ENCODE measurements at places on chromosomes 6 and 20.

- DNase-seq: no peak
These were observed 29.2 kb upstream of the BTN3A2 start for GRCh38 chr6:26335631-26336323.

DNA sequence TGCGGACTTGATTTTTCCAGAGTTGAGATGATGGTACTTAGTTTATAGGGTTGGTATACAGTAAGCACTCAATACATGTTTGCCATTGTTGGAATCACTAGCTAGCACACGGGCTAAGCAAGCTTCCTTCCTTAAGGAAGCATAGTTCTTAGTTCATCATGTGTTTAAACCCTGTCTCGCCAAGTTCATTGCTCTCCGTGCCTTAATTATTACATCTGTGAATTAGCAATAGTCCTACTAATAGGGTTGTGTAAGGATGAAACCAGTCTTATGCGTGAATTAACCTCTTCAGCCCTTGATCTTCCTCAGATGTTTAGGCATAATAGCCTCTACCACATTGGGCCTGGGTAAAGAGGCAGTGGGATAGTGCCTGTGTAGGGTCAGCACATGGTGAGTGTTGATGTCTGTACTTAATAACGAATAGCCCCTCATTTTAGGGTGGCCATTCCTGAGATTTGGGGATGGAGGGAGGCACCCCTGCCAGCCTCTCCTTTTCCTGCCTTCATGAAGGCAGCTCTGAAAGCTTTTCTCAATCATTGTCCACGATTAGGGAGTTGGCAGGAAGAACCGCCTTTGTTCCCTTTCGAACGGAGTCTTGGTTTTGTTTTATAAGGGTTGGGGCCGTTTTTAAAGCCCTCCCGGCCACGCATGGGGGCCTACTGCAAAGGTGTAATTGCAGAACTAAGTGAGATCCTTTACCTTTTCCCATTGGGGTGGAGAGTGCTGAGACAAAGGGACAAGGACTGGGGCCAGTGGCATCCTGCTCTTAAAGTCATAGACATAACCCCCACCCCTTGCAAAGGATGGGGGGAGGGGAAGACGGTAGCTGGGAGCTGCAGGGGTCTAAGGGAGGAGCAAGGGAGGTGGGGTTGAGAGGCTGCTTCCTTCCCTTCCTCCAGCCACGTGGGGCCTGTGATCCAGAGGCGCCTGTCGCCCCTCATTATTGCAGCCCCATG is 2.1 kb downstream of the DNMT3B start:
- no peak for DNase-seq

DNA sequence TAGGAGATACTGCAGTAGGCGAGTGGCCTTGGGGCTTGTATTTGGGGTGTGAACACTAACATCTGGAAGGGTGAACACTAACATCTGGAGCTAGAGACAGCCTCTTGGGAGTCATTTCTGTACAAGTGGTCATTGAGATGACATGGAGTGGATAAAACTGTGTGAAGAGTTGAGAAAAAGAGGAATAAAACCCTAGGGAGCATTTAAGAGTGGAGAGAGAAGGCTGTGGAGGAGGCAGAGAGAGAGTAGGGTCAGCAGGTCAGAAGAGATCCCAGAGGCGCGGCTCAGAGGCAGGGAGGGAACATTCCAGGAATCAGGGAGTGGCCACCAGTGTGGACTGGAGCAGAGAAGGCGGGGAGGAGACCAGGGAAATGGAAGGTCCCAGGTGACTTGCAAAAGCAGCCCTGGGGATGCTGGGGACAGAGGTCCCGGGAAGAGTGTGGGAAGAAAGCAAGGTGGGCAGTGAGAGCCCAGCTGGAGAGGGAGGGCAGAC is 202.0 kb upstream of the RNF24 start:
- DNase-seq: no peak

DNA sequence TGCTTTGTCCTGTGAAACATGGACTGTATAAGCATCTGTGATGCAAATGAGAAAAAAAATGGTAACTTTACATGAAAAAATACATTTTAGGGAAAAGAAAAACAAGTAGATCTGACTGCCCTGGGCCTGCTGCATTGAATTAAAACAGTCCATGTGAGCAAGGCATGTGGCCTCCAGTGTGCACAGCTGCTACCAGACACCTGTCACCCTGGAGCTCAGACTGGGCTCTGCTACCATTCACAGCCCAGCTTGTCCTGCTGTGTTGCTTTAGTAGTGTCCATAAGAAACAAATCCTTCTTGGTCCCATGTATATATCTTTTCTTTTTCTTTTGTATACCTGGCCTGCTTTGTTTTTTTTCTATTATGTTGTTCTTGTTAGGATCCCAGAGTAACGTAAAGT is 315.9 kb downstream of the NKAIN2 start:
- no peak for DNase-seq

- no peak for DNase-seq
These were observed 53.5 kb downstream of the RIPOR2 start for GRCh38 chr6:24882295-24882694.

DNA sequence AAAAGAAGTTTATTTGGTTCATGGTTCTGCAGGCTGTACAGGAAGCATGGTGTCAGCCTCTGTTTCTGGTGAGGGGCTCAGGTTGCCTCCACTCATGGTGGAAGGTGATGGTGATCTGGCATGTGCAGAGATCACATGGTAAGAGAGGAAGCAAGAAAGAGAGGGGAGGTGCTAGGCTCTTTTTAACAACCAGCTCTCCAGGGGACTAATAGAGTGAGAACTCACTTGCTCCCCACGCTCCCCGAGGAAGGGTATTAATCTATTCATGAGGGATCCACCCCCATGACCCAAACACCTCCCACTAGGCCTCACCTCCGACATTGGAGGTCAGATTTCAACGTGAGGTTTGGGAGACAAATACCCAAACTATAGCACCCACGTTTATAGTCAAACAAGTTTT is 4.0 kb upstream of the GJB7 start:
- DNase-seq: no peak

- no peak for DNase-seq
These were observed 674.5 kb downstream of the HDGFL1 start for GRCh38 chr6:23243854-23244253.

DNA sequence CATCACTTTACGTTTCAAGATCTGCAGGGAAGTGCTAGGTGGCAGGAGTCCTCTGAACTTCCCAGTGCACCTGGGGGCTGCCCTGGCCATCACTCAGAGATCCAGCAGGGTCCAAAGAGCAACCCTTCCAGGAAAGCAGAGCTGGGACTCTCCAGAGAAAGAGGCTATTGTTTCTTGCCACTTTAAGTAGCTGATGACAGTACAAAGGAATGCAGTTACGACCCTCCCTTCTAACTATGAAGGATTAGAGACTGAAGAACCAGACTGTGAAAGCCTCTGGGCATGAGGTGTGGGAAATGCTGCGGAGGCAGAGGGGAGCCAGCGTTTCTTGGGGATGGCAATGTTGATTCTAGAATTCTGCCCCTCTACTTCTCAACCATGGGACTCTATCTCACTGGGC is 189.1 kb upstream of the SUPT3H start:
- DNase-seq: no peak

DNA sequence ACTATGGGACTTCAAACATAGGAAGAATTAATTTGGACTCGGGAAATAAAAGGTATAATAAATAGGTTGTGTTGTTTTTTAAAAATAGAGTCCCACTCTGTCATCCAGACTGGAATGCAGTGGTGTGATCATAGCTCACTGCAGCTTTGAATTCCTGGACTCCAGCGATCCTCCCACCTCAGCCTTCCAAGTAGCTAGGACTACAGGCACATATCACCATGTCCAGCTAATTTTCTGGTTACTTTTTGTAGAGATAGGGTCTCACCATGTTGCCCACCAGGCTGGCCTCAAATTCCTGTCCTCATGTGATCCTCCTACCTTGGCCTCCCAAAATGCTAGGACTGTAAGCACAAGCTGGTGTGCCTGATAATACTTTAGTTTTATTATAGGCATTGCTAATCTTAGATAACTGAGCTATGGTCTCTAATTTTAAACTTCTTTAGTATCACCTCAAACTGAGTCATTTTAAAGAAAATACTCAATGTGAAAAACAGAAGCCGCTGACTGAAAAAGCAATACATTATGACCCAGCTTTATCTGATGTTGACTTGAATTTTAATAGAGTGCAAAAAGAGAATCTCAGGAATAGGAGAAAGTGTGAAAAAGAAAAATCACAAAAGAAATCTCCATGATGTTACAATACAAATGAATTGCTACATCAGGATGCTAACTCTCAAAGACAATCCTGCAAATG is 251.0 kb downstream of the RNGTT start:
- DNase-seq: no peak

DNA sequence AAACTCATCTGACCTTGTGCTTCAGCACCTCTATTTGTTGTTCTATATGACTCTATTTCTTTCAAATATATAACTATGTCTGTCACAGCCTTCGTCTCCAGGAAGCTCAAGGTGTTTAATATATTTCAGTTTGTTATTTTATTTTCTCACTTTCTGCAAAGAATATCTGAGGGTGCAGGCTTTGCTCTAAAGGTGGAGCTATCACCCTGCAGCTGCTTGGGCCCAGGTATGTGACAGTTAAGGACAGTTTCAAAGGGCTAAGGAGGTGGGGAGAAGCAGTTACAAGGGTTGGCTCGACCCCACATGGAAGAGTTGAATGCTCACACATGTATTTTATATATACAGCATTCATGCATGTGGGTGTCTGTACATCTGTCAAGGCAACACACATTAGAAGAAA is 405.6 kb downstream of the BTBD9 start:
- no peak for DNase-seq

- no peak for DNase-seq
These were observed 52.4 kb downstream of the SCAND1 start for GRCh38 chr20:35901678-35902544.

DNA sequence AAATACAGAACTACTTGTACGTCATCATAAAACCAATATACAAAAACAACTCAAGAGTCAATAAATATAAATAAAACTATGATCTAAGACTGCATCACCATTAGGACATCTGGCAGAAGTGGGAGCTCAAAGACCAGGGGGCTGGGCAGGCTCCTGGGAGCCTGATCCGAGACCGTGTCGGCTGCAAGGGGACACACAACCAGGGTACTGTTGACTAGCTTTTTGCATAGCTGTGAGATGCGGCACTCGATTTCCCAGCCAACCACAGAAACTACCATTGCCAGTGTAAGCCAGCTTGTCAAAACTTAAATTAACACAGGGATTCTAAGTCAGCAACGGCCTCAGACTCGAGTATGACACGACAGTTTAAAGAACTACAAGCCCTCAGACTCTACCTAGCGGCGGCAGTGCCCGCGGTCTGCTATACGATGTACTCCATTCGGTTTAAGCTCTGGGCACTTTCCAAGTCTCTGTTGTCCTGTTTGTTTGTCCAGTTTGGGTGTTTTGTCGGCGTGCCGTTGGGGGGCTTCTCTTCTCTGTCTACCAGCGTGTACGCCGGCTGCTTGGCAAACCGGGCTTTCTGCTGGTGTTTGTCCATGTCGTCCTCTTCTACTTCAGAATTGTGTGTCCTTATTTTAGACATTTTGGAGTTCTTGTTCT is 34.6 kb downstream of the JAG1 start:
- DNase-seq: no peak

DNA sequence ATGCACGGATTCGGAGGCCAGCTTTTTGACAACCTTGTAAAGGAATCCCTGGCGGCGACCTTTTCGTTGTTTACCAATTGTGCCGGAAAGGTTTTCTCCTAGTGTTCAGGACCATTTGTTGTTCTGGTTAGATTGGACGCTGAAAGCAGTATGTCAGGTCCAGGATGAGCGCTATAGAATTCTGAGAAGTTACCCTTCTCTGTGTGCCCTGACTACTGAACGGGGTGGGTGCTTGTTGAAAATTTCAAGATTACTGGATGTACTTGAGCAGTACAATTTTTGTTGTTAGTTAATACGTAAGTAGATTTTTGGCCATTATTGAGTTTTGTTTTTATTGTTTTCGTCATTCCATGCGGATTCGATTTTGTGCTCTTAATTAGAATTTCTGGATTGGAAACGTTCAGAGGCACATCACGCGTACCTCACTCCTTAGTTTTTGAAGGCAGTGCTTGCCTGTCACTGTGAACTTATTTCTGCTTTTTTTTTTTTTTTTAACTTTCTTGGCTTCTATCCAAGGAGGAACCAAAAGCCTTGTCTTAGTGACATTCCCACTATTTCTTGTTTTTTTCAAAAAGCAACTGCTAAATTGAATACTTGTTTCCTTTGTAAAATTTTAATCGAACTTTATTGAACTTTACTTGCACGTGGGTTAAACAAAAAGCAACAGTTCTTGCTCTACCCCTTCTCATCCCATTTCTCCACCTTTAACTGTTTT is 898 bp downstream of the XRN2 start:
- DNase-seq: no peak

GRCh38 chr6:124524491-124525200 is 437.6 kb upstream of the RNF217 start:
- no peak for DNase-seq

DNA sequence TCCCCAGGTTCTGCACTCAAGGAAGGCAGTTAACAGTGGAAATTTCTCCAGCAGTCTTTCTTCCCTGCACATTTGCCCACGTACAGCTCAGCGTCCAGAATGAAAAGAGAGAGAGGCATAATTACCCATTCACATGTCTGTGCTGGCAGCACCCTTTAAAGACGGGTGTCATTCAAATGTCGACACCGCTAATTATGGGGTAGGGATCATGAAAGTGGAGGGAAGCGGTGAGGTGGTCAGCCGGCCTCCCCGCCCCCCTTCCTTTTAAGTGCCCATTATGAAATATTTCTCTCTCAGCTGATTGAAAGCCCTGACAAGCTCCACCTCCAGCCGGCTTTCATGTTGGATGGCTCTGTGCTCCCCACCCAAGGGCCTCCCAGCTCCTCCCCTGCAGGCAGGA is 246.1 kb downstream of the BMP7 start:
- no peak for DNase-seq

DNA sequence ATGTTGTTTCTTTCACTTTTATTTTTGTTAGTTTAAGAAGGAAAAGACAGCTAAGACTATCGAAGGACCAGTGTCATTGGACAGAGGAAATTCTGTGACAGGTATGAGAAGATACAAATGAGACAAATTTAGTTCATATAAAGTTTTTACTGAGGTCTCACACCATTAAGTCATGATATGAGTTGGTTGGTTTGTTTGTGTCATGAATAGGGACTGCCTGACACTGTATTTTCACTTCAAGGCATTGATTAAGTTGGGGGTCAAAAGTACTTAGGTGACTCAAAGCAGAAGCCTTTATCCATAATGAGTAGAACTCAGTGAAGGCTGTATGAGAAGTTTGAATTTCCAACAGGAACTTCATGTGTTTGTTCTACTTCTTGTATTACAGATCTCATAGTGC is 21.3 kb upstream of the HIVEP2 start:
- DNase-seq: no peak

- DNase-seq: no peak
These were observed 21.3 kb upstream of the CST3 start for GRCh38 chr20:23658989-23659609.

GRCh38 chr6:392441-393390 is 1.2 kb downstream of the IRF4 start:
- DNase-seq: no peak

- no peak for DNase-seq
These were observed 287.0 kb upstream of the CHD6 start for GRCh38 chr20:41905199-41905598.
